ENCODE measurements at places on chromosomes 7 and 10.

- DNase-seq: no peak
Measured at GRCh38 chr10:96840841-96841518, 8.9 kb downstream of the LCOR start.

GRCh38 chr7:100546926-100547800 lies 8.2 kb downstream of the AGFG2 start:
- DNase-seq: no peak

- DNase-seq: no peak
Measured at GRCh38 chr7:115689941-115690340, 340.6 kb downstream of the TFEC start.

DNA sequence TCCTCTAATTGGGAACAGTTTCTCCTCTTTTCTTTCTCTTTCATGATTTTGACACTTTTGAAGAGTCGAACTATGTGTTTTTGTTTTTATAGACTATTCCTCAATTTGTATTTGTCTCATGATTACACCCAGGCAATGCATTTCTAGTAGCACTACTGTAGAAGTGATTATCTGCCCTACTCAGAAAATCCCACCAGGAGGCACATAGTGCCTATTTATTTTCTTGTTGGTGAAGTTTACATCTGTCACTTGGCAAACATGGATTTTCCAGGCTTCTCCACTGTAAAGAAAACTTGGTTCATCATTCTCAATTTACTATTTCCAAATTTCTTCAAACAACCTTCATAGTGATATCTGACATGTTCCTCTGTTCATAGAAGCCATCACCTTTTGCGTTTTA lies 893.9 kb downstream of the CCSER2 start:
- DNase-seq: no peak

DNA sequence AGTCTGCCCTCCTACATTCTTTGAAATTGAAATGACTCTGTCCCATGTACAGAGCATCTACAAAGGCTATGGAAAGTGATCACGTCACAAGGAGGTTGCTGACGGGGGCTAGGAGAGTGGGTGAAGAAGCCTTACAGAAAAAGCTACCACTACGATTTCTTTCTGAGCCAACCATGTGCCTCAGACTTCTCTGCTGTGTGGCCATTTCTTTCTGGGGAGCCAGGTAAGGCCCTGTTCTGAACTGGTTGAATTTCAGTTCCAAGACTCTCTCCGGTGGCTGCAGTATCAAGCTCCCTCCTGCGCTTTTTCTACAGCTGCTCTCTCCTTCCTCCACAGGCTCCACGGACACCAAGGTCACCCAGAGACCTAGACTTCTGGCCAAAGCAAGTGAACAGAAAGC lies 112.5 kb upstream of the PRSS1 start:
- DNase-seq: peak; percentile 57

DNA sequence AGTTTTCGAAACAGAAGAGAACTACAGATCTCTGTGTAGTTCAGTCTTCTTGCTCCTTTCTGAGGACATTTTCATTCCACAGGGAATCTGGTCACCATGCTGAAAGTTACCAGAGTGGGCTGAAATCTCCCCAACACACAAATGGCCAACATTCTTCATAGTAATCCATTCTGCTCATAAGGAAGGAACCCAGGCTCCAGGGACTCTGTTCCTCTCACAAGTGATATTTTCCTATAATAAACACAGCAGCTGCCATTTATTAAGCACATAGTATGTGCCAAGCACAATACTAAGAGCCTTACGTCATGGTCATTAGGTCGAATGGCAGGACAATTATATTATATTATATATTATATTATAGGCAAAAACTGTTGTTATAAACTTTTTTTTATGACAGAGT lies 109.8 kb downstream of the RAB11FIP2 start:
- no peak for DNase-seq

GRCh38 chr7:157472311-157473050 lies 135.7 kb downstream of the DNAJB6 start:
- DNase-seq: no peak

DNA sequence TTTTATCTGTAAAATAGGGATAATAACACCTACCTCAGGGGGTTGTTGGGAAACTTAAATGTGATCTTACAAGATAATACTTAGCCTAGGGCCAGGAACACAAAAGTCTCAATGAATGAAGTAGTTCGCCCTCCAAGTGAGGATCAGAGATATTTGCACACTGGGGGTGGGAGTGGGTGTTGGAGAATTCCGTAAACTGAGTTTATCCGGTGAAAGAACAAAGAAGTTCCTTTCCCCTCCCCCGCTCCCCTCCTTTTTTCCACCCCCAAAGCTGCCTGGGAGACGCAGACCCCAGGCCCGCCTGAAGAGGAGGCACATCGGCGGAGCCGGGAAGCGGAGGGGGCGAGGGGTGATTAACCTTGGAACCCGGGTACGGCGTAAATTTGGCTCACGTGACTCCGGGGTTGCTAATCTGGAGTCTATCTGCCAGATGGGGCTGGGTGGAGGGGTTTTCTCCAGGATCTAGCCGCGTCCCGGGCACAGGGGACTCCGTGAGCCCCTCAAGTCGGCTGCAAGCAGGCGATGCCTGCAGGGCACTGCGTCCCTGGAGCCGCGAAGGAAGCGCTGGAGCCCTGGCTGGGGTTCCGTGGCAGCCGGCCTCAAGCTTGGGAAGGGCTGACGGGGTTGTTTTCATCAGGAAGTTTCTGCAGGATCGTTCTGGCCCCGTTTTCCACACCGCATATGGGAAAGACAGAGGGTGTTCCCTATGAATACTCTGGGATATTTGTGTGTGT lies 1.4 kb upstream of the PODXL start:
- DNase-seq: no peak

DNA sequence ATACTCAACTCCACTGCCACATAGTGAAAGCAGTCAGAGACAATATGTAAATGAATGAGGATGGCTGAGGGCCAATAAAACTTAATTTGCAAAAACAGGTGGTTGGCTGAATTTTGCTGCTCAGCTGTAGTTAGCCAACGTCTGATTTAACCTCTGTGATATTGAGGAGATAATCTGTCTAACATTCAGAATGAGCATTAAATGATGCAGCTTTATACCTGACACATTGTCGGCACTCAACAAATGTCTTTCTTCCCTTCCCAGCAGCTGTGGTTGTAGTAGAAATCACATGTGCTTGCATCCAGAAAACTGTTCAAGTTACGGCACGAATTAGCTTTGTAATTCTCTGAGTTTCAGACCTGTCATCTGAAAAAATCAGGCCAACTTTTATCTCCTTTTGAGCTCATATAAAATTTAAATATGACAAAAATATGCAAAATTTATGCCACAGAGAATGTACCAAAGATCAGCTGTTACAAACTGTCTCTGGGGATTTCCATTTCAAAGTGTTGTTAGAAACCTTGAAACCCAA lies 1239.7 kb downstream of the GATA3 start:
- no peak for DNase-seq

DNA sequence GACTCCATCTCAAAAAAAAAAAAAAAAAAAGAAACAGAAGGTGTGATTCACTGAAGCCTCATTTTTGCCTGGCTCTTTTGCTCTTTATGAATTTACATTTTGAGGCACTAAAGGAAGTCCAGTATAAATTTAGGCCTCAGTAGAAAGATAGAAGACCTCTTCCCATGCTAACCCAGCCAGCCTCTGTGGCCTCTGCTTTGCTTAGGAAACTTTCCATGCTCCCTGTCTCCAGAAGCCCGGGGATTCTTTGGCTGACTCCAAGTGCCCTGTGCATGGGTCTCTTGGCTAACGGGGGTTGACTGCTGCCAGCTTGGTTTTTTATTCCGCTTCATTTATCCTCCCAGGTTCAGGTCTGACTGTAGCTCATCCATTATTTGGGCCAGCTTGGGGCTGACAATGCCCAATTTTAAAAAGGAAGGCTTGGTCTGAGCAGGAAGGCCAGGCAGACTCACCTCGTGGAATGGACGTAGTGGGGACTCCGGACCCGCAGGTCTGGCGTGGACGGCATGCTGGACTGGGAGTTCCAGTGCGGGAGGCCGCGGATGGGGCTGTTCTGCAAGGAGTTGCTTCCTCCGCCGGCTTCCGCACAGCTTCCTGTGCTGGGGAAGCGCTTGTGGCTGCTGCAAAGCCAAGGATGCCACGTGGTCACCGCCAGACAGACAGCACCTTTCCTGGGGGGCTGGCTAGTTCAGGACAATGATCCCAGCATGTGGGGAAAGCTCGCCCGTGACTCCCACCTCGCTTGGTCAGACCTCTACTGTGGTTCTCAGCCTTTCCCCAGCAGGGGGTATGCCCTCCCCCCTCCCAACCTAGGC lies 72.3 kb downstream of the PRPF18 start:
- no peak for DNase-seq

DNA sequence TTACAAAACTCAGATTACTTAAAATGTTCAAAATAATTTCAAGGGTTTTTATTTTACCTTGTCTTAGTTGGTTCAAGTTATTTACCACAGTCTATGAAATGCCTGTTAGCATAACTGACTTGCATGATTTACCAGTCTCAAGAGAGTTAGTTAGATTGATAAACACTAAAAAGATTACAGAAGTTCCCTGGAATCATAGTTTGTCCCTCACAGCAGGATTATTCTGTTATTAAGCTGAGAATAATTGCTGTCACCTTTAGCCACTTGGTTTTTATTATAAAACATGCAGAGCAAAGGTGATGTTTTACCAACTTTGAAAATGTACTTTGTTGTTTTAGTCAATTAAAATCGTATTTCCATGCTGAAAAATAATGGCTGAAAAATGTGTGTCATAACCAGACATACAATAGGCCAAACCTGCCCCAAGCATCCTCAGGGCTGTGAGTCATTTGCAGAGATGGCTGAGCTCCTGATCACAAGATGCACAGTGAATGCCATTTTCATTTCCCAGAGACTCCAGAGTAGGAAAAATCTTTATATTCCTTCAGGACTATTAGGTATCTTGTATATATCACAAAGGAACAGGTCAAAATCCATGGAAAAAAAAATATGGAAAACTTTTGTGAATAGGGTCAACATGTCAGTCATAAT lies 87.8 kb upstream of the DKK1 start:
- no peak for DNase-seq

GRCh38 chr7:30281791-30282190 lies 2.6 kb upstream of the ZNRF2 start:
- DNase-seq: no peak

DNA sequence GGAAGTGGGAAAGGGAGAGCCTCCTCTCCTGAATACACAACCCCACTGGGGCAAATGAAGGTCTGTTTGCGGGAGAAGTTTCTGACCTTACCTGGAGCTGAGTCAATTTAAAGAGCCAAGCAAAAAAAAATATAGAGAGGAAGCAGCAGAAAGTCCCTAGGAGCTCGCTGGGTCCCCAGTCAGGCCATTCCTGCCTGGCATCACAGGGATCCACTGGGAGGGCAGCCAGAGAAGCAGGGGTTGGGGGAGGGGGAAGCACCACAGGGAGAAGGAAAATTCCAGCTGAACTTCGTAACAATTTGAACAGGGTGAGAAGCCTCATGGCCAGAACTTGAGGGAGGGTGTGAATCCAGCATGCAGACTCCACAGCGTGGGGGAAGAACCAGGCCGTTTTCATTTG lies 298.7 kb downstream of the LRRTM3 start:
- no peak for DNase-seq

GRCh38 chr10:114974625-114975024 lies 36.6 kb downstream of the TRUB1 start:
- no peak for DNase-seq

- no peak for DNase-seq
Measured at GRCh38 chr10:30354669-30355068, 5.6 kb upstream of the MTPAP start.

DNA sequence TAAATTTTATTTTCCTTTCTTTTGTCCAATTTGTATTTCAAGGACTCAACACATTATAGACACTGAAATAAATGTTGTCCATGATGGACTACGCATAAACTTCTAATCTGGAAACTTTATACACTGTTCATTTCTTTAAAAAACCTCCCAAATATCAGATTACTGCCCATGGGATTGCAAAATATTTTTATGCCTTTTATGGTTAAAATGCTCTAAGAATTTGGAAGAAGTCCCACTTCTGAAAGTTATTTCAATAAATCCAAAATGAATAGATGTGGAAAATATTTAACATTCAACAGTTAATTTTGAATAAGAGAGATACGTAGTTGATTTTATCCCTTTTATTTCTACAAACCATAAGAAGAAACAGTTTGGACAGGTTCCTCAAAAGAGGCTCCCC lies 46.1 kb downstream of the CABCOCO1 start:
- DNase-seq: no peak

- DNase-seq: no peak
Measured at GRCh38 chr7:109751241-109751640, 1181.6 kb downstream of the DNAJB9 start.

DNA sequence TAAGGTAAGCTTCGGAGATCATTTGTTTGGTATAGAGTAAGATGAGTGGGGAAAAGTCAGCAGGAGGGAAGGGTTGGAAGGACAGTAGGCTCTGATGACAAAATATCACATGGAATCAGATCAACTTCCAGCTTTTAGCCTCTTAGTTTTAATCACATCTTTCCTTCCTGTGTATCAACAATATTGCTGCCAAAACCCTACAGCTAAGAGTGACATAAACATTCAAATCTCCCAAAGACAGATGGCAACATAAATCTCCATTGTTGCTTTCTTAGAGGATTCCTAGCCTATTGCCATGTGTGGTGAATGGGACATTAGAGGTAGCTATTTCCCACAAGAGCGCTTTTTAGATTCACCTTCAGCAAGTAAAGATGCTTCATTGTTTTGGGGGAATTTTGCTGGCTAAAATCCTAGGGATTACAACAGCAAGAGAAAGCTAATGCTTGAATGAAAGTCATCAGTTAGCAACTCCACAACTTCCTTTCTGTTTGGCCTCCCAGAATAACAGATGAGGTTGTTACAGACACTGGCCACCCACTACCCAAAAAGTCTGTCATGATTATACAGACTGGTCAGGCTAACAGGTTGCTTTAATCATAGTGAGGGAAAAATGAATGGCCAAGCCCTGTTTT lies 35.2 kb upstream of the FZD1 start:
- no peak for DNase-seq
